ENCODE measurements at places on chromosomes 16 and 17.

DNA sequence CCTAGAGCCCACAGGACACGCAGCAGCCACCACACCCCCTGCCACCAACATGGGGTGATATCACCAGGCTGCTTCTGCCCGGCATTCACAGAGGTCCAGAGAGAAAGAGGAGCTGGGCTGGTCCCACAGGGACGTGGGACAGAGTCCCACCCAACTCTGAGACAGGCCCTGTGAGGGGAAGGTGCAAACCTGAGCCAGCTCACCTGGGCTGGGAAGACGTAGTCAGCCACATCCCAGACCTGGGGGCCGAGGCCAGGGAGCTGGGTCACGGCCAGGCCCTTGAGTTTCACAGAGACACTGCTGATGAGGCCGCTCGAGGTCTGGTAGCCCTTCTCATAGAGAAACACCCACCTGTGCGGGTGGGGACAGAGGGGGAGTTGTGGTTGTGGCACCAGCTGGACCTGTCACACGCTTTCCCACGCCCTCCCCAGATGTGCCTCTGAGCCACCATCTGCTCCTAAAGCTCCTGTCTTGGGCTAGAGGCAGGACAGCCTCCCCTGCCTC, 11.2 kb downstream of the P2RX1 start:
- peak; percentile 78 for DNase-seq

GRCh38 chr17:31417051-31417792, 25.7 kb downstream of the RAB11FIP4 start:
- DNase-seq, result no peak

DNA sequence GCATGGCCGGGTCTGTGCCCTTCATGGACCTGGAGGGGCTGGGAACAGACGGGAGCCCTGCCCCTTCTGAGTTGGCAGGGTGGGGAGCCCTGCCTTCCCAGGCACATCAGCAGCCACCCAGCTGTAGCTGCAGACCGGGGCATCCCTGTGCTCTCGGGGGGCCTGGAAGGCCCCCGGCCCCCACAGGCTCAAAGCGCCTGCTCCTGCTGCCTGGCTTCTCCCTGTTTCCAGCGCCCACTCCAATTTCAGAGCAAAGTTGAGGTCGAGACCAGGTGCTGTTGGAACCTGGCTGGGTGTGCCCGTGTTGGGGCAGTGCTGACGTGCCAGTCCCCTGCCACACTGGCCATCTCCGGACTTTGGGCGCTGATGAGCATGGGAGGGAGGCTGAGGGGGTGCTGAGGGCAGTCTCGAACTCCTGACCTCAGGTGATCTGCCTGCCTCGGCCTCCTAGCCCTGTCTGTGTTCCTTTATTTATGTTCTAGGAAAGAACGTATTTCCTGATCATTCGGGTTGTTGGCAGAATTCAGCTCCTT, 4.9 kb upstream of the PRSS27 start:
- DNase-seq, result no peak

DNA sequence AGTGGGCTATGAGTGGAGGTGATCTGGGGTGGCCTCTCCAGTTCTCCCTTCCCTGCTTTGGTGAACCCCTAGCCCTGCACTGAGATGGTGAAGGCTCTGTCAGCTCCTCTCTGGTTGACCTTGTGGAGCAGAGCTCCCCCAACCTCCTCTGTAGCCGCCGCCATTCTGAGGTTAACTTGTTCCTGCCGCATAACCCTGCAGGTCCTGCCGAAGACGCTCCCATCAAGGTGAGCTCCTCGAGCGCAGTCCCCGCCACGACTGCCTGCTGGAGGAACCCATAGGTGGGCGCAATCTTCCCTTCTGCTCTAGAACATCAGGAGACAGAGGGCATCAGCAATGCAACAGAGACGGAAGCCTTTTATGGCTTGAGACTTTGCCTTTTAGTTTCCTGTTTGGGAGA, 15.2 kb upstream of the SLC47A2 start:
- no peak for DNase-seq
